ENCODE measurements at places on chromosomes 12 and 14.

GRCh38 chr12:3293446-3294161, 197.4 kb upstream of the PRMT8 start:
- DNase-seq = no peak

- no peak for DNase-seq
Measured at GRCh38 chr12:112962561-112962960, 15.8 kb upstream of the OAS2 start.

DNA sequence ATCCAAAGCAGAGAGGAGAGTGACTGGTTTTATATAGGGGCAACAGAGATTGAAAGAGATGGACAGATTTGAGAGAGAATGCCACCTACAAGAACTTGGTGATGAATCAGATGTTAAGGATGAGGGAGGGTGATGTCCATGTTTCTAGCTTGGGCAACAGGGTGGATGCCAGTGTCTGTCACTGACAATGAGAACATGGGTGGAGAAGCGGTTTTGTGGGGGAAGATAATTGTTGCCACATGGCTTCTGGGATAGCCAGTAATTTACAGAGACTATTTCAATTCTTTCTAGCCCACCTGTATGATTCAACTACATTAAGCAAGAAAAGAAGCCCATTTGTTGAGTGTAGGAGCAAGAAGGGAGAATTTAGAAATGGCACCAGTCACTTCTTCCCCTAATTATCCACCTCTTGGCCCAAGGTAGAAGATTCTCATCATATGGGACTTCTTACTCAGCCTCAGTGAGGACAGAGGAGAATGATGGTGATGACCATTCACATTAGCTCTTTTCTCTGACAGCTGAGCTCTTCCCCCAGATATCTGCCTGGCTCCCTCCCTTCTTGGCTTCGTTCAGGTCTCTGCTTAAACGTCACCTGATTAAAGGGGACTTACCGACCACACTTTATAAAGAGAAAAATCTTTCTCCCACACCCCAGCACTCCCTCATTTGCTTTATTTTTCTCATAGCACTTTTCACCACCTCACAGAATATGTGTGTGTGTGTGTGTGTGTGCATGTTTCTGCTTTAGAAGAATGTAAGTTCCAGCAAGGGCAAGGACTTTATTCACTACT, 117.8 kb downstream of the DUSP6 start:
- no peak for DNase-seq

- DNase-seq = no peak
Measured at GRCh38 chr12:12720672-12721161, 3.5 kb downstream of the CDKN1B start.

- no peak for DNase-seq
Measured at GRCh38 chr14:104826861-104827176, 25.9 kb downstream of the ZBTB42 start.

DNA sequence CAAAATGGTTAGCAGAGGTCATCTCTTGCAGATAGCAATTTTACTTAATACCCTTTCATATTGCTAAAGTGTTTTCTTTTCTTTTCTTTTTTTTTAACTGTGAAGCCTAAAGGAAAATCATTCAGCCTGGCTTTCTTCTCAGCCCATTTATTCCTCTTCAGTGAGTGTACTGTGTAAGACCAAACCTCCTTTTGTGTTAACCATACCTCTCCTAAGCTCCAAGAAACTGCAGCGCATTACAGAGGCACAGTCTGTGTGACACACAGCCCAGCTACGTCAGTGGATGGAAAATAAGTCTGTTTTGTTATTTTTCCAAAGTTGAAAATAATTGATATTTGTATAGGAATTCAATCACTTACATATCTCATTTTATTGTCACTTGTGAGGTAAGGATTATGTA, 21.7 kb downstream of the DCAF5 start:
- DNase-seq = no peak

DNA sequence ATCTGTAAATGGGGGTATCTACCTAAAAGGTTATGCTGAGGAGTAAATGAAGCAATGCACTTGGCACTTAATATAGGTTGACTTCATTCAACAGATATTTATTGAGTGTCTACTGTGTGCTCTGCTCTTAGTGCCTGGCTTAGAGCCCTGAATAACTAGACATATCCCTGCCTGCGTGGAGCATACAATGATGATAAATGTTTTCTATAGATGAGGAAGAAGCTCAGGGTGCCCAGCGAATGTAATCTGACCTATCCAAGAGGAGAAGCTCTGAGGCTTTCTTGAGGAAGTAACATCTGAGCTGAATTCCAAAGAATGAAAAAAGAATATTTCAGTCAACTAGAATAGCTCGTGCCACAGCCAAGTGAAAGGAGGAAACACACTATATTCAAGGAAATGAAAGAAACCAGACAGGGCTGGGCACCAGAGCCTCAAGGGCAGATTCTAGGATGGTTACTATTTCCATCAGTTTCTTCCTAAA, 17.9 kb upstream of the HIGD1C start:
- DNase-seq = no peak

DNA sequence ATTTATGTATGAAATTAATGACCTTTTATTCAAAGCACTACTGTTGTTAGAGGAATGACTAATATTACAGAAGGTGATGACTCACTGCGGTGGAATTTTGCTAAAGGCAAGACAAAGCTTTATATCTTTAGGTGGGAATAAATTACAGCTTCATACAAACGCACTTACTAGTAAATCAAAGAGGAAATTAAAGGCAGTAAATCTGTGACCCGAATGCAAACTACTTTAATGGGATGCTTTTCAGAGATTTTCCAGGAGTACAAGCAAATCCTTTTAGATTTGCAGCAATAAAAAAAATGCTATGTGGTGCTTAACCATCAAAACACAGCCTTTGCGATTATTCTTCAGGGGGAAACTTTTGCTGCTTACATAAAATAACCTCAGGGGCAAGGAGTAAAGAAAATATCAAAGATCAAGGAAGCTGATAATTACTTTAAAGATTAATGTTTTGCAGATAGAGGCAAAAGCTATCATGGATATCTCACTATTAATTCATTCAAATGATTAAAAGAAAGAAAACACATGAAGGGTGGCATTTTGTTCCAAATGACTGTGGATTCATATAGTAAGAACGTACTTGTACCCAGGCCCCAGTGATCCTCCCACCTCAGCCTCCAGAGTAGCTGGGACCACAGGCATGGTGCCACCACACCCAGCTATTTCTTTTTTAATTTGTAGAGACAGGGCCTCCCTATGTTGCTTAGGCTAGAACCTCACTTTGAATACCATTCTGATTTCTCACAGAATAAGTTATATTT, 98.9 kb downstream of the DENND5B start:
- DNase-seq = no peak

- no peak for DNase-seq
Measured at GRCh38 chr14:65132855-65133254, 30.5 kb upstream of the MAX start.

DNA sequence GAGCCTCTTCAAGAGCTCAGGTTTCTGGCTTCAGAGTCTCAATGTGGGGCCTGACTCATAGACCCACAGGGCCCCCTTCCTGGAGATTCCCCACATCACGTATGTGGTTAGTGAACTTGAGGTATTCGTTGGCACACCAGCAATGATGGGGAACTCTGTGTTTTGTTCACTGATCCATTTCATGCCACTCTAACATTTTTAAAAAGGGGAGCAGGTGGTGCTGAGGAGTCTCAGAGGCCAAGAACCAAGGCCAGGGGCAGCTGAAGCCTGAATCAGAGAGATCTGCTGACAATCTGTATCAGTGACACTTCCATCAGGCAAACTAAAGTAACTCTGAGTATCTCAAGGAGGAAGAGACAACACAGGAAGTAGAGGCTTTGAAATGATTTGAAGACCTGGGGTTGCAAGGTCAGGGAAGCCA, 323.4 kb downstream of the VRK1 start:
- DNase-seq = no peak

- no peak for DNase-seq
Measured at GRCh38 chr12:11729008-11729407, 79.5 kb downstream of the ETV6 start.

- DNase-seq = peak; percentile 78
Measured at GRCh38 chr12:67426067-67426466, 156.9 kb downstream of the CAND1 start.

- DNase-seq = no peak
Measured at GRCh38 chr14:50107850-50108249, 8.5 kb downstream of the VCPKMT start.

- DNase-seq = no peak
Measured at GRCh38 chr14:90116444-90116843, 54.6 kb downstream of the KCNK13 start.

GRCh38 chr12:100753837-100754236, 40.7 kb upstream of the ANO4 start:
- DNase-seq = peak; percentile 79

DNA sequence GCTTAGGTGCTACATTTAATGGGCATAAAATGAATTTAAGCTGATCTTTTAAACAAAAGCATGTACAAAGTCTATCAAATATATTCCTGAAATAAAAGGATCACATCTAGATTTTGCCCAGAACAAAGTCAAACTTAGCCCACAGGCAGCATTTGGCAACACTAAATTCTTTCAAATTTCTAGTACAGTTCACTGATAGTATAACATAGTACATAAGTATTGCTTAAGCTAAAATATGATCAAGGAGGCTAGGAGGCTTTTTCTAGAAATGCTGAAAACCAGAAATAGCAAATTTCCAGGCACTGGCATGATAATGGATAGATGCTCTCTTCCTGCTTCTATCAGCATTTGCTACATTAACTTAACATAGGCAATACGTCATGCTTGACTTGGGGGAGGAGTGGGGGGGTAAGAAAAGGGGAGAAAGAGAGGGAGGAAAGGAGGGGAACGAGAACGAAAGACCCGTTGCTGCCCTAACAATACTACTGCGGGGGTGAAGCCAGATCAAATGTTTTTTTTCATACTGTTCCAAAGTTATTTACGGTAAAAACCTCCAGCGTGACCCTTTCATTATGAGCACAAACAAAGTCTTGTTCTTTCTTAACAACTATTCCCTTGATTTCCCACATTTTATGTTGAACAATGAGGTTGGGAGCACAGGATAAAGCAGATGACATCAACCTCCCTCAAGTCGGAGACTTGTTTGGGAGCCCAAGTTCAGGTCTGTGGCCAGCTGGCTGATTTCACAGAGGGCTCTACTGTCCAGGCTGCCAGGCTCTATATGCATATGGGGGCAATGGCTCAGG, 10.6 kb downstream of the TMED10 start:
- DNase-seq = no peak

DNA sequence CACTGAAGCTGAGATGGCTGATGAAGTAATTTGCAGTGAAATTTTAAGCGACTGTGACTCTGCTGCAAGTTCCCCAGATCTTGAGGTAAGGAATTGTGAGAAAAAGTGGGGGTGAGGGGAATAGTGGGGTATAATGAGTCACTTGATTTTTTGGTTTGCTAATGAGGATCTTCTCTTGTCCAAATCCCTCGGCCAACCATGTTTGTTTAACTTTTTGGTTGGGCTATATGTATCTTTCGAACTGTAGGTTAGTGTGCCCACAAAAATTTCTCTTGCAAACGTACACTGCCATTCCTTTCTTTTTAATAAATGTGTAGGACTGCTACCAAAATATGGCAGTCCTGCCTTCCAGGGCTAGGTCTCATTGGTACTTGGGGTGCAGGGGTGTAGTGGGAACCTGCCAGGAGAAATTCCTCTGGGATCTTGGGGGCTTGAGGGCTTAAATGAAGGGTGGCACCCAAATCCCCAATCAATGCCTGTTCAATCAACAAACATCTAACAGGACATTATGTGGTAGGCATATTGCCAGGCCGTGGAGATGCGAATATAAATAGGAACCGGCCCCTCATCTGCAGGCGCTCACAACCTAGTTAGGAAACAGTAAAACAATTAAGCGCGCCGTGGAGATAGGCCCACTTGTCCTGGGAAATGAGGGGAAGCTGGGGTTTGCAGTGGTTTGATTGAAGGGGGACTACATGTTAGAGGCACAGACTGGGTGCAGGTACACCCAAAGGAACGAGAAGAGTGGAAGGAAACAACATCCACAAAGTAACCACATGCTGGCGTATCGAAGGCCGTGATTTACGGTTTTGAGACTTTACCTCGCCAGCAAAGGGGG, 1.3 kb upstream of the PABPN1 start:
- no peak for DNase-seq

DNA sequence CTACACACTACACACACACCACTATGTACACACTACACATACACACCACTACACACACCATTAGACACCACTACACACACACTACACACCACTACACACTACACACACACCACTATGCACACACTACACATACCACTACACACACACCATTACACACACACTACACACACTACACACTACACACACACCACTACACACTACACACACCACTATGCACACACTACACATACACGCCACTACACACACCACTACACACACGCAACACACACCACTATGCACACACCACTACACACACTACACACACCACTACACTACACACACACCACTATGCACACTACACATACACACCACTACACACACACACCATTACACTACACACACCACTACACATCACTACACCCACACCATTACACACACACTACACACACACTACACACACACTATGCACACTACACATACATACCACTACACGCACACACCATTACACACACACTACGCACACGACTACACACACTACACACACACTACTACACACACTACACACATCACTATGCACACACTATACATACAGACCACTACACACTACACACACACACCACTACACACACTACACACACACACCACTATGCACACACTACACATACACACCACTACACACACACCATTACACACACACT, 13.6 kb downstream of the NOC4L start:
- DNase-seq = no peak

GRCh38 chr12:49212572-49212971, 23.7 kb upstream of the TUBA1A start:
- no peak for DNase-seq

DNA sequence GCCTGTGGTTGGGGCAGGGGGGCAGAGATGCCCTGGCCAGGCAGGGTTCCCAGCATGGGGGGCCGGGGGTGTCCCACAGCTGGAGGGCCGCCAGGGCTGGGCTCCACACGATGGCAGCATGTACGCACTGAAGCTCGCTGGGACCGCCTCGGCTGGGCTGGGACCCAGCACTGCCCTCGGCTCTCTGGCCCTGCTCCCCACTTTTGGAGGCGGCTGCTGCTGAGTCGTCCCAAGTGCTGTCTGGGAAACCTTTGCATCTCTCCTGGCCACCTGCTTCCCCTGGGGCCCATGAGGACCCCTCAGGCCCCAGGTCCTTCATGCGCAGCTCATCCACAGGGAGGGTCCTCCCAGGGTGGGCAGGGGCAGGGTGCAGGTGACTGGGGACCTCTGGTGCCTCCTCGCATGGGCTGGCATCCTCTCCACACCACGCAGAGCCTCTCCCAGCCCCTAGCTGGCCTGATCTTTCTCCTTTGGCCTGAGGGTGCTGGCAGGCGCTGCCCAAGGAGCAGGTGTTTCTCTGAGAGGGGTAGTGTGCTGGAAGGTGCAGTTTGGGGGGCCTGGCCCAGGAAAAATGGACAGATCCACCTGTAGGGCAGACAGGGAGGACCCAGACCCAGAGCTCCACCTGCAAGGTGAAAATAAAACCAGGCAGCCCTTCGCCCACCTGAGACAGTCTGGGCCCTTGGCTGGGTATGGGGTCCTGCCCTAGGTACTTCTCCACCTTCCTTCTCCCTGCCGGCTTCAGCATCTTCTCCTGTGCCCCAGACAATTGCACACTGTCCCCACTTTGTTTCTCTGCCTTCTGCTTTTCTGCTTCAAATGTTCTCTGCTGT, 46.9 kb downstream of the DLK1 start:
- DNase-seq = no peak
